ENCODE measurements at places on chromosomes 12 and 14. TPM values are rescaled to one million over a fixed set of nuclear protein-coding genes. Genes with fewer than 3 reads are reported as not detected.

SCYL2 gene
- total RNA-seq, result 46.2 TPM

VPS33A gene
- 14.4 TPM for total RNA-seq

TCTN2 gene
- total RNA-seq, result 10.3 TPM

CRIP1 gene
- 236 TPM for total RNA-seq

AICDA gene
- not detected for total RNA-seq

CPM gene
- total RNA-seq, result 26.6 TPM

ESPL1 gene
- 0.49 TPM for total RNA-seq

SLC2A14 gene
- total RNA-seq, result 3.6 TPM

ZFHX2 gene
- 4.0 TPM for total RNA-seq

RBP5 gene
- total RNA-seq, result 6.3 TPM

RASSF9 gene
- 7.9 TPM for total RNA-seq

SLC8A3 gene
- total RNA-seq, result 0.23 TPM

ATL1 gene
- total RNA-seq, result 9.2 TPM

KLRC2 gene
- total RNA-seq, result not detected

Data from aorta (tissue), 5 donors.